ENCODE measurements at places on chromosomes 4 and X.

- DNase-seq = no peak
Observed at GRCh38 chr4:21454201-21454600, 494.4 kb downstream of the KCNIP4 start.

DNA sequence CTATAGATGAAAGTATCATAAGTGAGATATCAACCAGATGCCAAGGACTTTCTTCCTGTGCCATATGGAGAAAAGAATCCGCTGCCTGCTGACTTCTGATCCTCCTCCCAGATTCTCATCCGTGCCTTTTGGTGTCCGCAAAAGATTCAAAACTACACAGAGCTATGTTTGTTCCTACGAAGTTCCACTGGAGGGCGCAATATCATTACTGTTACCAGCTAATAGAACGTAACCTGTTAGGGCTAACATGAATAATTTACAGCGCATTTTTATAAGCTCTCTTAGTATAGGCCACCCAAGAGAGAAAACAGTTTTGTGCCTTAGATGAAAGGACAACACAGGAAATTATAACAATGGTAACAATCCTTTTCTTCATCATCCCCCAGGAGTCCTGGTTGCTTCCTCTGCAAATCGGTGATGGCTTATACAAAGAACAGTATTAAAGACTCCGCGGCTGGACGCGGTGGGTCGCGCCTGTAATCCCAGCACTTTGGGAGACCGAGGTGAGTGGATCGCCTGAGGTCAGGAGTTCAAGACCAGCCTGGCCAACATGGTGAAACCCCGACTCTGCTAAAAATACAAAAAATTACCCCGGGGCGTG lies 22.8 kb upstream of the CENPVL3 start:
- DNase-seq = peak; percentile 21

GRCh38 chr4:30769093-30769492 lies 48.9 kb downstream of the PCDH7 start:
- no peak for DNase-seq

DNA sequence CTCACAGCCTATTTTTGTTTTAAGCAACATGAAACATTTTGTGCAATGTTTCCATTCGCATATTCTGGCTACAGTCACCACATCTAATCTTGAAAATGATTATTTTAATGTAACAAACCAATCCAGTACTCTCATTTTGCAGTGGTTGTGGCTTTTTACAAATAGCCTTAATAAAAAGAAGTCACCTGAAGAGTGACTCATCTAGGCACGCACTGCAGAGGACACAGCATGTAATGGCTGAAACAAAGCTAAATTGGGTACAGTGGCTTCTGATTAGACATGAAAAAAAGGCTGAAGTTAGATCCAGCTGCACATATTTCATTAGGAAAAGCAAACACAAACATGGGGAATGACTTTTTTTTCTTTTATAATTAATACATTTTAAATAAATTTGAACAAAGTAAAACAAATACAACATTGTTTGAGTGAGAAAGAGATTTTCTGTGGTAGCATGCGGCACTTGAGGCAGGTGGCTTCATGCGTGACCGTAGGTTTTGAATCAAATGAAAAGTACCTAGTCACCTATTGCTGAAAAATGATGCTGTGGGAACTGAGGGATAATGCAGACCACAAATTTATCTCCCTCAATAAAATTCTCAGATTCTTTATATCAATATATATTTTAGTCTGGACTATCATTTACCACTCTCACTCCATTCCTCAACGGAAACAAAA lies 240.8 kb upstream of the DDX53 start:
- no peak for DNase-seq

- DNase-seq = no peak
Observed at GRCh38 chr4:4780729-4781244, 78.7 kb upstream of the MSX1 start.

DNA sequence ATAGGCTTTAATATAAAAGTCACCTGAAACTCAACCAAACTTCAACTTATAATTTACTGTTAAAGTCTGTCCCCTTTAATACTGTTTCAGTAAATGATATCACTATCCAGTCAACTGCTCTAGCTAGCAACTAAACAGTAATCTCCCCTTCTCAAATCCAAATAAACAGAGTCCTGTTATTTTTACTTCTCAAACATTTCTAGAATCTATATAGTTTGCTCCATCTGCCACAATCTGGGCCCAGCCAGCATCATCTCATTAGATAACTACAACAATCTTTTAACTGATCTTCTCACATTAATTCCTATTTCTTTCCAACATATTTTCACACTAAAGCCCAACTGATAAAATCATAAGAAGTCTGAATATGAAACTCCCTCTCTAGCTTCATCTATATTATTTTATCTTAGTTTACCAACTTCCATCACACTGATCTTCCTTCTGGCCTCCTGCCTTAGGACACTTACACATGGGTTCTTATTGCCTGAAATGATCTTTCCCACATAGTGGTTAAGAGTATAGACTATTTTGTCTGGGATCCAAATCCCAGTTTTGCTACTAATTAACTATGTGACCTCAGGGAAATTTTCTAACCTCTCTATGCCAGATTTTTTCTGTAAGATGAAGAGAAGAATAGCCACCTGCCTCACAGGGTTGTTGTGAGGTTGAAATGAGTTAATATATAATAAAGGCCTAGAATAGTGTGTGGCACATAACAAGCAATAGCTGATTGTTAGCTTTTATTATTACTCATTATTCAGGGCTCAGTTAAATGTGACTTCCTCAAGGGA lies 18.6 kb downstream of the TBCK start:
- no peak for DNase-seq

- DNase-seq = no peak
Observed at GRCh38 chrX:56505866-56506265, 57.6 kb upstream of the UBQLN2 start.

GRCh38 chr4:40281913-40282312 lies 53.2 kb upstream of the CHRNA9 start:
- DNase-seq = no peak

DNA sequence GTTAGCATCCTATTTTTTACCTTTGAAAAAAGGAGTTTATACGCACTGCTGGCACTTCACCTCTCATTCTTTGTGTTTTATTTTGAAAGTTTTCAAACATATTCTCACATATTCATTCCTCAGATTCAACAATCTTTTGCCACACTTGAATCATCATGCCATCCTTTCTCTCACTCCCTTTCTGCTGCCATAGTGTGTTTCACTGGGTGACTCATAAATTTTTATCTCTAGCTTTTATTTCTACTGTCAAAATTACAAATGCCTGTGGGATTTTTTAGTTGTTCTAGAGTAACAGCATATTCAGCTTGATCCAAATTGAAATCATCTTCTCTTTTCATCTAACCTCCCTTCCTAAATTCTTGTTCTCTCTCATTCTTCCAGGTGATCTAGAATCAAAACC lies 28.0 kb downstream of the MFSD8 start:
- DNase-seq = no peak

- no peak for DNase-seq
Observed at GRCh38 chrX:103839404-103839803, 7.3 kb upstream of the RAB9B start.

GRCh38 chr4:145618210-145618931 lies 814 bp upstream of the MMAA start:
- no peak for DNase-seq

DNA sequence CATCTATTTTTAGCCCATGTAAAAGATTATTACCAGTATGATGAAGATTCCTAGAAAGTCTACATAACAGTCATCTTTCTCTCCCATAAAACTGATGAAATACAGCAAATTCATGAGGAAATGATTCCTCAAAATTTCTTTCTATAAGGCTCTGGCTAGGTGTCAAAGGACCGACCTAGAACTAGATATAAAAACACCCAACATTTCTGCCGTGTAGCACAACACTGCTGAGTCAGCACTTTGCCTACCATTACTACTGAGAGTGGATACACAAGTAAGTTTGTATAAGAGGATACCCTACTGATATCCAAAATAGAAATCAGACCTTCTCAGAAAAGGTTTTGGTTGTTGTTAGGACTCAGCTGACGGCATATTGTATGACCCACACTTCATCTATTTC lies 24.7 kb downstream of the TMEM47 start:
- no peak for DNase-seq

GRCh38 chrX:102580891-102581290 lies 18.4 kb upstream of the ARMCX5 start:
- DNase-seq = no peak

DNA sequence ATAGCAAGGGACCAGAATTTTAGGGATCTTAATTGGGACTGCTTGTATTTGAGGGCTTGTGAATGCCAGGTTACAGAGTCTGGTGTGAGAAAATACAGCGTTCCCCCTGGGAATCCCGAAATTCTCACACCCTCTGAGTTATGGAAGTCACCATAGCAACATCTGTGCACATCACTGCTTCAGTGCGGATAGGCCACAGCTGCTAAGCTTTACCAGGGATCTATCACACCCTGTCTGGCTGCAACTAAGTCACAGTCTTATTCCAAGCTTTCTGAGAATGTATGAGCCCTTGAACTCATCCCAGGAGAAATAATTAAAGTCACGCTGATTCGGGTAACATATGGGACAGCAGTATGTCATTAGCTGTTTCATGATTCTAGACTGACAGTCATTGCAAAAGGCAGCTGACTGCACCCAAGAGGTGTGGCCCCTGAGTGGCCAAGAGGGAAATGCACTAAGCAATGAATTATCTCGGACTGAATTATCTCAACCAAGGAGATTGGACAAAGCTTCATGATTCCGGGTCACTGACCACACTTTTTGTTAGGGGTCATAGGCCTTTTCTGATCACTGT lies 46.7 kb upstream of the BTC start:
- DNase-seq = no peak

DNA sequence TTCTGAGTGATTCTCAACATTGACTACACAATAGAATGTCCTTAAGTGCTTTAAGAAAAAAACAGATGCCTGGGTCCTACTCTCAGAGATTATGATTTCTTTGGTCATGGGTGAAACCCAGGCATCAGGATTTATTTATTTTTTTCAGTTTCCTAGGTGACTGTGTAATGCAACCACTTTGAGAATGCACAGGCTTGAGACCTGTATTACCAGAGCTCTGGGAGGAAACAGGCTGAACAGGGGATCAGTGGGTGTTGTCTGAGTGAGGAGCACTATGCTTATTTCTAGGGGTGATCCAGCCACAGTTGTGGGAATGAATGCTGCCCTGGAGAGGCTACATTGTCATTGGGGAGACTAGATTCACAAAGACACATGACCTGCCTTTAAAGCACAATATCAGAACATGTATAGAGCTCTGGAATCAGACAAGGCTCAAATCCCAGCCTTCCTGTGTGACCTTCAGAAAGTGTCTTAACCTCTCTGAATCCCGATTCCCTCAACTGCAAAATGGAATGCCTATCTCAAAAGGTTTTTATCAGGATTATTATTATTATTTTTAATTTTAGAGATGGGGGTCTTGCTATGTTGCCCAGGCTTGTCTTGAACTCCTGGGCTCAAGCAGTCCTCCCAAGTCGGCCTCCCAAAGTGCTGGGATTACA lies 61.6 kb upstream of the PRPS1 start:
- no peak for DNase-seq

- no peak for DNase-seq
Observed at GRCh38 chr4:117941611-117942010, 92.7 kb upstream of the NDST3 start.

DNA sequence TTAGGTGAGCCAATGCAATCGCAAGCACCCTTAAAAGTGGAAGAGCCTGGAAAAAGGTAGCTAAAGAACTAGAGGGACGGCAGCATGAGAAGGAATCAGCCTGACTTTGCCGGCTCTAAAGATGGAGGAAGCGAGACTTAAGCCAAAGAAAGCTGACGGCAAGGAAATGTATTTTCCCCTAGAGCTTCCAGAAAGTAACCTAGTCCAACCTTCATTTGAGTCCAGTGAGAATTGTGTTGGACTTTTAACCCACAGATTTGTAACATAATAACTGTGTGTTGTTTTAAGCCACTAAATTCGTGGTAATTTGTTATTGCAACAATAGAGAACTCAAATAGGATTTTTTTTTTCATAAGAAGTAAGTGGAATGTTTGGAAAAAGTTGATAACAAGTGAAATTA lies 212.7 kb upstream of the C1QTNF7 start:
- no peak for DNase-seq

DNA sequence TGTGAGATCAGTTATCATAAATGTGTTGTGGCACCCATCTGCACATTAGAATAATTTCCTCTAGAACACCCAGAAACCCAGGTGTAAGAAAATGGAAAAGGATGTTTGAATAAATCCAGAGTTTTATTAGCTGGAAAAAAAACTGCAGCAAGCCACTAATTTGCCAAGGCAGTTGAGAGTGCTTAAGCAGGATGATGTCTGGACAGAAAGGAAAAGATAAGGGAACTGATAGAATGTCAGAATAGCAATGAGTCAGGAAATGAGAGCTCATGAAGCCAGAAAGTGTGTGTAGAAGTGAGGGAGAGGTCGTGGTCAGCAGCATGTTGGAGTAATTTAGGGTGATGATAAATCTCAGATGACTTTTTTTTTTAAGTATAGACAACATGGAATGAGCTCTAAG lies 15.2 kb upstream of the NEUROG2 start:
- no peak for DNase-seq
